ENCODE measurements at places on chromosomes 2 and 18.

- DNase-seq = no peak
Measured at GRCh38 chr2:188280811-188281222, 10.9 kb upstream of the GULP1 start.

- DNase-seq = no peak
Measured at GRCh38 chr2:138444411-138444810, 57.2 kb upstream of the SPOPL start.

- DNase-seq = peak; percentile 11
Measured at GRCh38 chr2:71613953-71614925, 160.9 kb downstream of the DYSF start.

GRCh38 chr2:28656937-28657615, 94.6 kb upstream of the PPP1CB start:
- DNase-seq = peak; percentile 40

GRCh38 chr2:150165442-150165841, 322.0 kb downstream of the RND3 start:
- DNase-seq = no peak

DNA sequence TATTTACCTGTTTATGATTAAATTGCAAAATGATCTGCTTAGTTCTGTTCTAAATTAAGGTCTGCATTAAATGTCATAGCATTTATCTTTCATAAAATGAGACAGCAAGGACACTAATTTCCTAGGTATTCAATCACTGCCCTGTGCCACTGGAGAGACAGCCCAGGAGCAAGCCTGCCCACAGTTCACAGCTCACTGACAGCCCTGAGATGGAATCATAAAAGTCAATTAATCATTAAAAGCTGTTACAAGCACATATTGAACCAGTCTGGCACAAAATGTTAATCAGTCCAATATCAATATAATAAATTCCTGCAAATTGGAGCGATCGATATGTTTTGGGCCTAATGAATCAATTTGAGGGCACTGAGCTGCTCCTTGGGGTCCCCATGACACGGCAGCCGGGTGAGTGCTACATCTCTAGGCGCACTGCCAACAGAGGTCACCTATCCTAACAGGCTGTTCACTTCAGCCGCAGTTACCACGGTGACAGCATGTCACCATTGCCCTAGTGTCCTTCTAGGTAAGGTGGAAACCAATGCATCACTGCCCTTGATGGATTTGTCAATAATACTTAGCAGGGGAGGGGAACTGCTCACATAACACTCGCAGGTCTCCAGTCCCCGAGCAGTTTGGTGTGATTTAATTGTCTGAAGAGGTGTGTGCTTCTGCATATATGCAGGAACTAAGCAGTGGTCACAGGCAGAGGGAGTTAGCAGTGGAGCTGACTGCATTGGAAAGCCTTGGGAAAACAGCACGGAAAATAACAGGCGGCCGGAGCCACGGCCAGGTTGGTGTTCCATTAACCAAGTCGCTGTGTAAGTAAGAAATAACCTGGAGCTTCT, 47.3 kb downstream of the POU3F3 start:
- DNase-seq = no peak

DNA sequence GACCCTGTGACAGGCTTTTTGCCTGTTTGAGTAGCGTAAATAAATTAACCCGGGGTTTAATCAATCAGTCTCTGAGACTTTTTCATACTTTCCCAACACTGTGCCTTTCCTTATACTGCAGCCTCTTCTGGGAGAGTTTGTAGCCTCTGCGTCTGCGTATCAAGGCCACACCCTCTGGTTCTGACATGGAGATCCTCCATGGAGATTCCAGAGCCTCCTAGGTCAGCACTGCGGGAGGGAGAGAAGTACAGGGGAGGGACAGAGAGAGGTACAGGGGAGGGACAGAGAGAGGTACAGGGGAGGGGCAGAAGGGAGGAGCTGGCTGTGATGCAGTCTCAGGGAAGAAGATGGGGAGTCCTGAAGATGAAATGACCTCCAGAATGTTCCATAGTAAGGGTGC, 166.0 kb downstream of the ARL4C start:
- no peak for DNase-seq

- no peak for DNase-seq
Measured at GRCh38 chr2:217101972-217102371, 242.1 kb upstream of the TNP1 start.

DNA sequence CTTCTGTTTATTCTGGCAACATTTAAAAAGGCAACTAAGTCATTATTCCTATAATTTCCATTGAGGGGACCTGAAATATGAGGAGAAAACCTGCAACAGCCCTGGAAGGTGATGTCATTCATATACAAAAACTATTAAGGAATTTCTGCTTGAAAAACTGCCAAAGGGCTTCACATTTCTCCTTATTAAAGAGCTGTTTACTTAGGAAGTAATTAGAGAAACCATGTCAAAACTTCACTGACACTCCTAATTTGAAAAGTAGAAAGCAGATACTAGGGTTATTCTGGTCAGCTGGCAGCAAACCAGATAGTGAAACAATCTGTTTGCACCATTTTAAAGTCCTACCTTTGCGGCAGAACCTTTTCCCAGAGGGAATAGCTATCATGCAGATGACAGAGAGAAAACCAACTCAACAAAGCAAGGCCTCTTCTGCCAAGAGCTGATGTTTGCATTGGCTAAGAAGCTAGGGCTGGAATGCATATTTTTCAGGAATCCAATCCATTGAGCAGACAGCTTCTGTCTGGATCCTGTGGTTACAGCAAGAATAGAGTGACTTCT, 592.2 kb upstream of the SYT4 start:
- no peak for DNase-seq

DNA sequence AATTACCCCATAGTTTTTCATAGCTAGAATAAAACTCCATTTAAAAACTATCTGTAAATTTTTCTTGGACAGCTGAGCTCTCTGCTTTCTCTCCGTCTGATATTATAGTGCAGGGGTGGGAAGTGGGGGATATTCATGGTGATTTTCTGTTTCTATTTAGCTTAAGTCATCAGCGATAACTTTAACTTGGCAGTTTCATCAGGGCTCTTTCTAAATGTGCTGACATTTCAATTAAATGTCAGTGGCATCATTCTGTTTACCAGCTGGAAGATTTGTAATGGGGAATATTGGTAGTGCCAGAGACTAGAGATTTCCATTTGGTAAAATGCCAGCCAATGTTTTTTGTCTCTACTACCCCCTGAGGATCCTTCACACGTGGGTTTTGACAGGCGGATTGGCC, 53.5 kb upstream of the CAPN13 start:
- no peak for DNase-seq

- no peak for DNase-seq
Measured at GRCh38 chr2:179861416-179862067, at the start of gene ZNF385B. Gene ZNF385B (minus strand): TSS chr2:179861612.

- no peak for DNase-seq
Measured at GRCh38 chr2:65386344-65386743, 46.1 kb downstream of the SPRED2 start.

GRCh38 chr2:181660181-181660580, 3.3 kb upstream of the CERKL start:
- DNase-seq = no peak

GRCh38 chr2:156464106-156464505, 27.9 kb downstream of the GPD2 start:
- DNase-seq = no peak

- DNase-seq = no peak
Measured at GRCh38 chr2:238699307-238700116, 148.4 kb upstream of the TWIST2 start.

DNA sequence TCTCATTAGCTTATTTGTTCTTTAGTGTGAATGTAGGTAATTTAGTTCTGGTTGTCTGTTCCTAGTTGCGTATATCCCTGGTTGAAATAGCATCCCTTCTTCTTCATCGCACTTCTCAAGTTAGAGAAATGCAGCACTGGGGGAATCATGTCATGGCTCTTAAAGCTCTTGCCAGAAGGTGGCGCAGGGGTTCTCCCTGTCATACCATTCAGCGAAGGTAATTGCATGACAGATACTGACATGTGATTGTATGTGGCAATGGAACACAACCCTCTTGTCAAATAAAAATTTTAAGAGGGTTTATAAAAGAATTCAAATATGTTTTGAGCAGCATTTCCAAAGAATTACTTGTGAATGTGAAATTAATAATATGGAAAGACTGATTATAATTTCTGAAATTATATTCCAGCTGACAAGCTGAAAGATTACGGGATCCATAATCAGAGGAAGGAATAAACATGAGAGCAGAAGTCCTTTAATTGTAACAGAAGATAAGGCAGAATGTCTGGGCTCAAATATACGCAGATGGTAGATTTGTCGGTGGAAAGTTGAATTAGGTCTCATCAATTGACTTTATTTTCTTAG, 411.7 kb downstream of the DSEL start:
- DNase-seq = peak; percentile 62

GRCh38 chr2:142865924-142866323, 11.5 kb upstream of the KYNU start:
- no peak for DNase-seq

DNA sequence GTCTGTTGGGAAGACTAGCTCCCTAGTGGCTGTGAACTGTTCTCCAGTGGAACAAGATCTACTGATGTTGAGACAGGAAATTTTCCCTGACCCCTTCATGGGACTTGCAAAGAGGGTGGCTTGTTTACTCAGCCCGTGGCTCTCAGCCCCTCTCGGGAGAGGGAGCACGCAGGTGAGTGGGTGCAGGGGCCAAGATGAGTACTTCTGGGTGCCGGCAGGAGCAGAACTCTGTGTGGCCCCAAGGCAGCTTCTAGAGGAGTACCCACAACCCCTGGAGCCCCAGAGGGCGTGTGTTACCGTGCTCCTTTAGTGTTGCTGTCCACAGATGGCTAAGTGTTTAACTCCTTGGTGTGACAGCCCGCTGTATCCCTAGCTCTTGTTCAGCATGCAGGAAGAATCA, 68.2 kb upstream of the CNGA3 start:
- no peak for DNase-seq

- no peak for DNase-seq
Measured at GRCh38 chr2:54047658-54048057, 67.8 kb upstream of the ACYP2 start.

DNA sequence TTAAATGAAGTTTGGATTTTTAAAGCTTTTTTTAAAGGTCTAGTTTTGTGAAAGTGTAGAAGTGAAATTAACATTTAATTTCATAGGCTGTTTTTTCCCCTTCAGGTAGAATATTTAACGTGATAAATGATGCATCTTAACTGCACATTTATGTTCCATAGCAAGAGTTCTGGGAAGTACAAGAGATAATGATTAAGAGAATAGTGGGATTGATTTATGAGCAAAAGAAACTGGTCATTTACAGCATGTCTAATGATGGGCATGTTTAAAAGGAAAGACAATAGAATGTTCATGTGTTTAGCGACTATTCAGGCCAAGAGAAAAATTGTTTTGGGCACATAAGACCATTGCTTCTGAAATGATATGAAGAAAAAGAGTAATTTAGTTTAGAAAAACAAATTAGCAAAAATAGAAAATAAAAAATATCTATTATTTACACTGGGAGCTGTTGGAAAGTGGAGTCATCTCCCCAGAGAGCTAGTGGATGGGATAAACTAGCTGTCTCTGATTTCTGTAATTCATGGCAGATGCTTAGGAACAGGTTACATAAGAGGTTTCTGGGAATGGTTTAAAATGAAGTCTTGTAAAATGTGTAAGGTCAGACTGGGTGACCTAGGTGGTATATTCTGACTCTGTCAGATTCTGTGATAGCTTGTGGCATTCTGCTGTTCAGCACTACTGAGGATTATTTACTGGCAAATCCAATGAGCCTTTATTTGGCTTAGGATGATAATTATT, 60.7 kb downstream of the WDR7 start:
- no peak for DNase-seq

Data from stimulated activated CD8-positive, alpha-beta memory T cell treated with anti-CD3 and anti-CD28 coated beads, Interleukin-4, amount 100 ng/mL, for 48 hours (primary cell).